ENCODE measurements at places on chromosomes 16 and 17.

GRCh38 chr16:48054881-48055601 lies 100.8 kb downstream of the ABCC12 start:
- DNase-seq = peak; percentile 51

- DNase-seq = peak; percentile 61
These were observed 984 bp downstream of the CENPV start for GRCh38 chr17:16352303-16352666.

DNA sequence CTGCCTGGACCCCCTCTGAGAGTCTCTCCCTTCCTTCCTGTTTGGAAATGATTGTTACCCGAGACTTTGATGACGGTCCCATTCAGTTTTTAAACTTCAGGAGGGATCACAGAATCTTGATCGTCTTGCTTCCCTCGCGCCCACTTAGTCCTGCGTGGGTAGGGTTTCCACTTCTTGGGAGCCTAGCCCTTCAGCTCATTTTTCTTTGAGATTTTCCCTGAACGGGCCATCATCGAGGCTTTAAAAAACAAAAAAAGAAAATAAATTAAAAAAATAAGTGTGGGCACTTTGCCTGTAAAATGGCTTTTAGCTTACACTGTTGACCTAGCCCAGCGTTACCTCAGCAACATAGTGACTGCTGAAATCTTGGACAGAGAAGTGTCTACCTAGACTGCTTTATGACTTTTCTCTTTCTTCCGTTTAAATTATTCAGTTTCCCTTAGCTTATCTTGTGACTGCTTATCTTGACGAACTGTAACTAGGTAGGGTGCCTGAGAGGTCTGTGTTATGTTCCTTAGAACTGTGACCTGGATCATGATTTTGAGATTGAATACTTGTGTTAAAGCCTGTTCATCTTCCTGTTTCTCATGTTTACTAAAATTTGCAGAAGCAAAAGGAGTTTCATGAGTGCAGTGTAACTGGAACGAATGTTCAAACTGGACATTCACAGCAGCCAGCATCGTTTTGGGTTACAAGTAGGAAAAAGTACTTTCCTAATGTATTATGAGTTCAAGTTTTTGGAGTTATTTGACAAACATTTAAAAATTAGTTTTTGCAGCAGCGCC lies 874 bp downstream of the WWP2 start:
- DNase-seq = no peak

- DNase-seq = no peak
These were observed 49.3 kb upstream of the FBXO47 start for GRCh38 chr17:39016193-39017153.

DNA sequence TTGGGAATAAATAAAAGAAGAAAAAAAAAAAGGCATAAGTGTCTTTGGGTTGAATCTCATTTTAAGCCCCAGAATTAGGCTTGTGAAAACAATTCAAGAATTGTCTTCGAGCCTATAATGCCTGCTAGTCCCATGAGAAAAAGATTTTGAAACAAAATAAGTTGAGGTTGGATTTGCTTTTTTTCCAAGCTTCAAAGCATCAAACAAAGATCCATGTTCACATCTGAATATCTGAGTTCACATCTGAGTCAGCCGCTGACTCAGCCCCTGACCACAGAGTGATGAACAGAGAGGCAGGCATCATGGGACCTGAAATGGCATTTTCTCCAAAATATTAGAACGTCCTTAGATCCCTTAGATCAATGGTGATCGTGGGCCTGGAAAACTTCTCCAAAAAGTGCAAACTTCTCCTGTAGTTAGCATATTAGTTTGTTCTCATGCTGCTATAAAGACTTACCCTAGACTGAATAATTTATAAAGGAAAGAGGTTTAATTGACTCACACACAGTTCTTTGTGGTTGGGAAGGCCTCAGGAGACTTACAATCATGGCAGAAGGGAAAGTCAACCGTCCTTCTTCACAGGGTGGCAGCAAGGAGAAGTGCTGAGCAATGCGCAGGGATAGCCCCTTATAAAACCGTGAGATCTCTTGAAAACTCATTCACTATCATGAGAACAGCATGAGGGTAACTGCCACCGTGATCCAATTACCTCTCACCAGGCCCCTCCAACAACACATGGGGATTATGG lies 294.6 kb upstream of the HSBP1 start:
- peak; percentile 26 for DNase-seq

DNA sequence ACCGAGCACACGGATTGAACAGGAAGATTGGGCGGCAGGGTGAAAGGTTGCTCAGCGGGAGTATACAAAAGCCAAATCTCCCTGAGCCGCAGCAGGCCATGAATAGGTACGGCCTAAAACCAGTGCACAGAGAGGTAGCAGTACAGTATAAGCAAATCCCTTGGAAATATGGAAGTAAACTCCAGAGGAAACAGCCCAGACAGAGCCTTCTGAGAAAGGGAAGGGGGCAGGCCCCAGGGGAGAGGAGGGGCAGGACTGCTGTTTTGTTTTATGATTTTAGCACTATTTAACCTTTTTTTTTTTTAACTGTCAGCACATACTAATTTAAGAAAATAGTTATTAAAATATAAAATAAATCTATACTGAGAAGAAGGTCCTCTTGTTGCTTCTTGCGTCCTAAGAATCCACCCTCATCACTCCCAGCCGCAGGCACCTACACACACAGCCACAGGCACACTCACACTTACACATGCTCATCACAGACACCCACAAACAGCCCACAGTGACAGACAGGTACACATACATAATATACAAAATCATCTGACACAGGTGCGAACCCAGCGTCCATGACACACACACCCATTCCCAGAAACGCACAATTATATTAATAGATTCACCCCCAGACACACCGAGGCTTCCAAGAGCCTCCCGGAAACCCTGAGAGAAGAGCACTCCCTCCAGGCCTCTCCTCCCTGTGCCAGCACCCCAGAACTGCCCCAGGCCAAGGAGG lies 12.8 kb downstream of the PLXDC1 start:
- DNase-seq = no peak
